Tracheal epithelial cell (primary cell): ENCODE measurements at places on chromosomes 3 and 15. TPM values are rescaled to one million over a fixed set of nuclear protein-coding genes. Genes with fewer than 3 reads are reported as not detected.

The SEMA3B gene
- 8.2 and 15.6 TPM in 2 replicates for total RNA-seq

The SMCO1 gene
- total RNA-seq: 0.24 TPM in 1 of 2 replicates, not detected in the other

The ALDH1L1 gene
- total RNA-seq: 0.72 and 5.5 TPM in 2 replicates

The ECE2 gene
- under 0.01 TPM in 1 of 2 replicates, not detected in the other for total RNA-seq

The ZDHHC23 gene
- total RNA-seq: 0.85 and 3.9 TPM in 2 replicates

The CHRNA7 gene
- 0.21 and 0.24 TPM in 2 replicates for total RNA-seq

The LTF gene
- 0.43 and 0.48 TPM in 2 replicates for total RNA-seq

The FAM107A gene
- total RNA-seq: 0.24 TPM in 1 of 2 replicates, not detected in the other

The TTLL3 gene
- 6.0 and 10.6 TPM in 2 replicates for total RNA-seq

The ZIC4 gene
- not detected in 2 replicates for total RNA-seq

The PP2D1 gene
- not detected in 2 replicates for total RNA-seq

The ZCWPW2 gene
- 0.21 and 0.24 TPM in 2 replicates for total RNA-seq

The RETNLB gene
- not detected in 2 replicates for total RNA-seq

The NR2F2 gene
- total RNA-seq: 3.6 and 4.8 TPM in 2 replicates

The FOXB1 gene
- not detected in 2 replicates for total RNA-seq

The FBXW12 gene
- total RNA-seq: not detected in 2 replicates

The PCSK6 gene
- 1.7 and 4.5 TPM in 2 replicates for total RNA-seq

The PRSS50 gene
- not detected in 2 replicates for total RNA-seq

The MOBP gene
- total RNA-seq: not detected in 2 replicates

The GRAMD1C gene
- total RNA-seq: 1.2 and 1.3 TPM in 2 replicates

The DAZL gene
- not detected in 2 replicates for total RNA-seq

The CFAP100 gene
- total RNA-seq: not detected in 2 replicates

The CCDC39 gene
- not detected in 2 replicates for total RNA-seq

The PLXND1 gene
- 3.1 and 5.5 TPM in 2 replicates for total RNA-seq
